CD8-positive, alpha-beta T cell (primary cell): ENCODE measurements at places on chromosomes 5 and 9. TPM values are rescaled to one million over a fixed set of nuclear protein-coding genes. Genes with fewer than 3 reads are reported as not detected.

The ST8SIA4 gene
- 15.6 TPM for total RNA-seq

The HACD4 gene
- 5.9 TPM for total RNA-seq

The PCDHA4 gene
- total RNA-seq, result not detected

The PCAT7 gene
- not detected for total RNA-seq

The KIAA0825 gene
- 0.89 TPM for total RNA-seq

The BAAT gene
- total RNA-seq, result not detected

The IL4 gene
- total RNA-seq, result not detected

The CDH12 gene
- total RNA-seq, result not detected

The HTR1A gene
- total RNA-seq, result not detected

The PLPPR1 gene
- total RNA-seq, result not detected

The ALDOB gene
- total RNA-seq, result not detected

The GRAMD2B gene
- total RNA-seq, result 8.2 TPM

The OR1N1 gene
- total RNA-seq, result not detected

The HNRNPH1 gene
- 2,635 TPM for total RNA-seq

The ZBTB6 gene
- total RNA-seq, result 3.7 TPM

The BARX1 gene
- 0.54 TPM for total RNA-seq
